ENCODE measurements at places on chromosomes 12 and 14.

GRCh38 chr14:37232907-37233481 is 35.3 kb downstream of the MIPOL1 start:
- no peak for DNase-seq

DNA sequence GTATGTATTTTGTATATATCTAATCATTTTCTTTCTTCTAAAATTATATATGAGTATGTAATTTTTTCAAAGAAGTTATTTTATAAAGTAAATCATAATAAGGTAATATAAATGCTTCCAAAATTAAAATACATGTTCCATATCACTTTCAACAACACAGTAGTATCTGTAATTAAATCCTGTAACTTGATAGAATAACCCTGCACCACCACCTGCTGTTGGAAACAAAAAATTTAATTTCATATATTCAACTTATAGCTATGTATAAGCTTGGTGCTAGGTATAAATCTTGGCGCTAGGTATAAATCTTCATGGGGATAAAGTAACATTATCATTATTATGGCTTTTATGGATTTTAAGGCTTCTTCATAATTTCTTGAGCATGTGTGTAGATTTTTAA is 149.7 kb upstream of the DCN start:
- no peak for DNase-seq

DNA sequence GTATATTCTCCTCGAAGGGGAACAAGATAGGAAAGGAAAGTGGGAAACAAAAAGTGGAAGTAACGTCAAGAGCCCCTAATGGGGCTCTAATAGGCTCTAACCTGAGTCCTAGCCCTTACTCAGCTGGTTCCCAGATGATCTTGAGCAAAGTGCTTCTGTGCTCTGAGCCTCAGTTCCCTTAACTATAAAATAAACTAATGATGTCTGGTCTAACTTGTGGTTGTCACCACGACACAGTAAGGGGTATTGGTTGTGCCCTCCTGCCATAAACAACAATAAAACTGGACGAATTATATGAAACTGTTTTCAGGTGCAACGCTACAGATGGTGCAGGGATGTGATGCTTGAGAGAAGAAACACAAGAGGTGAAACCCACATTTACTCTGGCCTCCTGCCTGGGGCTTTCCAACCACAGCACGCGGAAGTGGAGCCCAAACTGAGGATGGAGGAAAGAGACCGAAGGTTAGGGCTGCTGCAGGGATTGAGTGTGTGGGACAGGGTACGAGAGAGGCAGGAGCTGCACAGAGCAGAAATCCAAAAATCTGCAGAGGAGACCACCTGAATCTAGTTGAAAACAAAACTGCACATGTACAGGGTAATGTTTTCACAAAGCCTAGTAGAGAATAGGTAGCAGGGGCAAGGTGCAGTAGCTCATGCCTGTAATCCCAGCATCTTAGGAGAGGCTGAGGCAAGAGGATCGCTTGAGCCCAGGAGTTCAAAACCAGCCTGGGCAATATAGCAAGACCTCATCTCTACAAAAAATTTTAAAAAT is 45.6 kb upstream of the BCL2L14 start:
- no peak for DNase-seq

GRCh38 chr14:68333262-68333661 is 459.6 kb downstream of the ZFP36L1 start:
- DNase-seq = no peak

- no peak for DNase-seq
These were observed 8.7 kb downstream of the ITGA7 start for GRCh38 chr12:55698965-55699364.

DNA sequence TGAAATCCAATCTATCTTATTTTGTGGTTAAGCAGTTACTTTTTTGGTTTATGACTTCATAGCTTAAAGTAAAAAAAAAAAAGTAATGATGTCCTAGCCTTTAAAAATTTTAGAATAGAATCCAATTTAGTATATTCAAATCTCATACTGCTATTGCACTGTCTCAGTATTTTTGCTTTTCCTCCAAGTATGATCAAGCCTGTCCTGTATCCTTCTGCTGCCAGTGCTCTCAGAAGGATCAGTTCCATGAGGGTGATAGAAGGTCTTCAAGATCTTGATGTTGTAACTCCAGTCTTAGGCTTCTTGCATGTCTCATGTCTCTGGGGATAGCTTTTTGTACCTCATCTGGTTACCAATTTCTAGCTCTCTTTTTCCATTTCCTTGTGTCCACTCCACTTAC is 324.2 kb upstream of the FAR2 start:
- DNase-seq = no peak

- no peak for DNase-seq
These were observed 890.1 kb downstream of the GALC start for GRCh38 chr14:87102811-87103378.

- no peak for DNase-seq
These were observed 263.1 kb downstream of the LRIG3 start for GRCh38 chr12:58657190-58657589.

DNA sequence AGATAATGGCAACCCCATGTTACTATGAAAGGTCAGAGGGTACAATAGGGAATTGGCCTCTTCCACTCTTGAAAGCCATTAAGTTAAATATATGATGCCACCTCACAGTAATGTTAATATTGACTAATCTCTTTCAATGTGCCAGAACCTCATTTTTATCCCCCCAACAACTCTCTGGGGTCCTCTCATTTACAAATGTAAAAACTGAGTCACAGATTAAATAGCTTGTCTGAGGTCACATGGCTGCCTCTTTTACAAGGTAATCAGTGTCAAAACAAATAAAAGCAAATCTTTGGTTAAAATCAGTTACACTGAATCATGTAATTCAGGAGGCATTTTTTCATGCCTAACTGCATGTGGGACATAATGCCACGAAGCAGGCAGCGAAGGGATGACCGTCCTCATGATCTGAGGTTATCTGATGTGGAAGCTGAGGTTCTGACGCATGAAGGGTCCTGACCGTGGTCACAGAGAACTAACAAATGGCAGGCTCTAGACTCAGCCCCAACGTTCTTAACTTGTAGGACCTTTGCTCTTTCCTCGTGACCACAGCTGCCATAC is 78.5 kb downstream of the PTPN21 start:
- no peak for DNase-seq

DNA sequence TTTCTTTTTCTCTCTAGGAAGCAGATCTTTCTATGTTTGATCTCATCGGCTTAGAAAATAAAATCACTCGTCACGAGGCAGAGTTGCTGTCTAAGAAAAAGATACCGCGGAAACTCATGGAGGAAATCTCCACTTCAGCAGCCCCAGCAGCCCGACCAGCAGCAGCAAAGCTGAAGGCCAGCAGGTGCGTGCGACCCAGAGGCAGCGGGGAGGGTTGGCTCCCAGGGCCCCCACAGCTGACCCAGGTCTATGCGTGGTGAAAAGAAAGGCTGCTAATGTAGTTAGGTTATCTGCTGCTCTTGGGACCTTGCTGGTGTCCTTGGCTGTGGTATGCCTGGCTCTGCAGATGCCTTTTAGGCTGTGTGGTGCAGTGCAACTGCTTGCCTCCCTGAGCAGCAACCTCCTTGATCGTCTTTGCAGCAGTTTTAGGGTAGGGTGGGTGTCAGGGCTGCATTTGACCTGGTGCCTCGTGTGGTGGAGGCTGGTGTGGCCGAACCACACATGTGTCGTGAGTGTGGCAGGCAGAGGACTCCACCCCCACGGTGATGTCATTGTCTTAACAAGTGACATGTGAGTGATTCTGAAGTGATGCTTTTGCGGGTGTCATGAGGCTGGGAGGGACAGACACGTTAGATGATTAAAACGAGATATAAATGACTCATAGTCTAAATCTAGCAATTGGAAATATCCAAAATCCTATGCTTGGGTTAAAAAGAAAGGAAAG is 68.6 kb downstream of the EP400 start:
- no peak for DNase-seq

GRCh38 chr12:110826592-110827200 is 20.1 kb upstream of the CCDC63 start:
- peak; percentile 43 for DNase-seq

GRCh38 chr12:116136340-116136739 is 141.2 kb downstream of the MED13L start:
- DNase-seq = no peak

DNA sequence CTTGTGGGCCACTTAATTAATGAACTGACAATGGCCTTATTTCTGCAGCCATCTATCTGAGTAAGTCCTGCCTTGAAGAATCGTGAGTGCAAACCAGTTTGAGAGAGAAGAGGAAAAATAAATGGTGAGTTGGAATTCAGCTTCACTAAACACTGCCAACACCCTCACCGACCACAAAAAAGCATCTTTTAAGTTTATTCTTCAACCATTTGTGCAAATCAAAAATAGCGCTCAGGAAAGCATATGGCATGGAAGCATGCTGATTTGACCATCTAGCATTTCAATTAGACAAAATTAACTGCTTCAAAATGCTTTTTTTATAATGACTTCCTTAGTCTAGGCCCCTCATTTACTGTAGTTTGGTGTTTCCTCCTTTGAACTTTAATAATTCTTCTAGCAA is 294.0 kb downstream of the PPFIA2 start:
- DNase-seq = no peak

GRCh38 chr12:130872179-130873096 is 572 bp downstream of the RAN start:
- DNase-seq = no peak
